Stimulated activated CD4-positive, alpha-beta T cell treated with anti-CD3 and anti-CD28 coated beads, TNF-alpha, amount 100 ng/mL, for 1 hour (primary cell): ENCODE measurements at places on chromosomes 3 and 15.

DNA sequence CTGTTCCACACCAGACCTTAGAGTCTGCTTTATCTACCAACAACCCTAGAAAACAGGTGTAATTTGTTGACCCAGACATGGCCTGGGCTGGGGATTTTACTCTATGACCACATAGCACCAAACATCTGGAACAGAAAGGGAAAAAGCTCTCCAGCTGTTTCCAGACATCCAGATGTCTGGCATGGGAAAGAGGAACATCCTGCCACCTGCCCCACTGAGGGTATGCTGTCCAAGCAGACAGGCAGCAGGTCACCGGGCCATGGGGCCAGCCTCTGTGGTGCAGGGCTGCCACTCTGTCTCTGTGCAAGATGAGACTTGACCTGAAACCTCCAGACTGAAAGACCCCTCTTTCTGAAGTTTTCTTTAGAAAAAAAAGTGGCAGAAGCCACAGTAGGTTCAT, 359.3 kb upstream of the ICE2 start:
- DNase-seq = no peak

DNA sequence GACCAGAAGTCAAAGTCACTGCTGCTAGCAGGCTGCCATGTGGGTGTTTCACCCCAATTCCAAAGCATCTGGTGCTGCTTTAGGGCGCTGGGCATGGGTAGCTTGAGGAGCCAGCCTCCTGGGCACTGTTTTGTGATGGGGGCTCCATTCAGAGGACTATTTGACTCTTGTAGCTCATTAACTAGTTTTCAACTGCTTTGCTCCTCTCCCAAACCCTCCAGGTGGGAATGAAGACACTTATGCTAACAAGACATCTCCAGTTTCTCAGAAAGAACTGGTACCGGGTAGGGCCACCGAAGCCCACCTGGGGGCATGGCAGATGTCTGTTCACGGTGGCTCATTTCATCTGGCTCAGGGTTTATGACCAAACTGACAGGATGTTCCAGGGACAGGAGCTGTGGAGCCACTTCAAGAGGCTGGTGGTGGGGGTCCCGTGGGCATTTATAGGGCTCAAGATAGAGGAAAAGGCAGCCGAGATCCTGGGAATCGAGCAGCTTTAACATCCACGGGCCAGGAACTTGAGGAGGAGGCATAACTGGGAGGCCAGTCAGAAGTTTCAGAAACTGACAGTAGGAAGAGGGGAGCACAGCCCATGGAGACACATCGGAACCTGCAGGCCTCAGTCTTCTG, 17.7 kb downstream of the AMOTL2 start:
- DNase-seq = no peak

- no peak for DNase-seq
Measured at GRCh38 chr3:72475258-72476138, 372.7 kb downstream of the SHQ1 start.

GRCh38 chr15:52139599-52140462, 27.3 kb upstream of the BCL2L10 start:
- DNase-seq = peak; percentile 7

DNA sequence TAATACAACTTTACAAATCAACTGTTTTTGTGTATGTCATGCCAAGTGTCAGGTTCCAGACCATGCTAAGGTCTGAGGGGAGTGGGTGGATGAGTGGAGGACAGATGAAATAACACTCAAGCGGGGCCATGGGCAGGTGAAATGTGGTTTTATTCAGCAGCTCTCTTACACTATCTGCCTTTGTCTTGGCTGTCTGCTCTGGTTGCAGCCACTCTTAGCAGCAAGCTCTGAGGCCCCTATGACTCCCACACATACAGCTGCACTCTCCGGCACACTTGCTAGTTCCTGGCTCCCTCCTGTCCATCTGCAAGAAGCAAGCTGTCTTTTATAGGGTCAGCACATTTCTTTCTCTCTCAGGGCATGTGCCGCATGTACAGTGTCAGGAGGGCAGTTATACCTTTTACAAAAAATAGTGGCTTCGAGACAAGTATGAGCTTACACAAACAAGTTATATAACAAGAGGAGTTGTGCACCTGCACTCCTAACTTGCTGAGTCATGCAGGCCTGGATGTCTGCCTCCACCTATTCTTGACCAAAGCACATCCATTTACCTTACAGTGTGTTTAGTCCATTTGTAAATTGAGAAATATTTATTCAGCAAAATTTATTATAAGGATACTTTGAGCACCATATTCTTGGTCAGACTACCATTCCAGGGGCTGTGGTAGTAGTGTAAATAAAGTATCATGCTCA, 683.7 kb upstream of the CBLB start:
- no peak for DNase-seq

DNA sequence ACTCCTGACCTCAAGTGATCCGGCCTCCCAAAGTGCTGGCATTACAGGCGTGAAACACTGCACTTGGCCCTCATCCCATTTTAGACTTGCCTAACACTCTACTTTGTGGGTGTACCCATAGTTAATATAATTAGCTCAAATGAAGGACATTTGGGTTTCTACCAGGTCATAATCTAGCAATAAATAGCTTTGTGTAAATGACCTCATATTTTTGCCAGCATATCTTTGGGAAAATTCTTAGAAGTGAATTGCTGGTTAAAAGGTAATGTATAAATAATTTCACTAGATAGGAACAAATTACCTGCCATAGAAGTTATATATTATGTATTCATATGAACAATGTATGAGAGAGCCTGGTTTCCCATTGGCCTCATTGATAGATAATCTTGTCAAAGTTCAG, 206.0 kb downstream of the DIPK2A start:
- no peak for DNase-seq

- DNase-seq = no peak
Measured at GRCh38 chr3:12399226-12399625, 85.1 kb upstream of the TSEN2 start.

GRCh38 chr15:73746883-73747282, 6.3 kb downstream of the INSYN1 start:
- DNase-seq = no peak

- no peak for DNase-seq
Measured at GRCh38 chr3:145191543-145191942, 969.4 kb downstream of the PLOD2 start.

DNA sequence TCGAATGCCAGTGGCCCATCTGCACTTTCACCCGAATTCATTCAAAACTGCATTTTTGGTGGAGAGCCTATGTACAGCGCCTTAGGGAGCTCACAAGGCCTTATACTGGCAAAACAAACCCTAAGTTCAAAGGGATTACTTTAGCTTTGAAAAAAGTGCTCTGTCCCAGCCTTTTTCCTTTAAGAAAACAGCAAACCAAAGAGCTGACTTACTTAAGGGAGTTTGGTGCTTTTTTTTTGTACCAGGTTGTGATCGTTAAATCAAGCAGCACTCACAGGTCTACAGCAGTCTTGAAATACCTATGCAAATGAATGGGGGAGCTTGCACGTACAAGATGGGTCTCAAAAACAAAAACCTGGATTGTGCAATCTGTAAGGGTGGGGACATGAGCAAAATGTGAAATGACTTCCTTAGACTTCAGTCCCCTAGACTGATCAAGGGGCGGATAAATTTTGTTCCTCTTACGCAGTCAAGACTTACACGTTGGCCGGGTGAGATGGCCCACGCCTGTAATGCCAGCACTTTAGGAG, 11.6 kb upstream of the PIK3CB start:
- no peak for DNase-seq

DNA sequence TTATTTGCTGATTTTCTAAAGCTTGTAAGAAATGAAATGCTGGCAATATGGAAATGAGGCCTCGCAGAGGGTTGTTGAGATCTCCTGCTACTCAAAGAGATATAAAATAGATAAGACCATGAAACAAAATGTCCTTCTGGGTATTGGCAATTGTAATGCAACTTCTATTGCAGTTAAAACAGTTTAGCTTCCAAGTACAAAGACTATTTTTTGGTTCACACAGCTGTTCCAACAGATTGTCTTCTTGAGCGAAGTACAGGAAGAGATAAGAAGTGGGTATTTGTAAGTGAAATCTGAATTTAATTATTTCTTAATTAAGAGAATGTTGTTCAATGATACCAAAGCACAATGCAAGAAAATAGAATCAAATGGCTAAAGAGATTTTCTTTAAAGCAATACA, 801.5 kb upstream of the GBE1 start:
- DNase-seq = no peak

GRCh38 chr3:45021524-45022297, 4.4 kb upstream of the CLEC3B start:
- no peak for DNase-seq

GRCh38 chr15:82739086-82739485, 29.4 kb upstream of the AP3B2 start:
- DNase-seq = no peak
